ENCODE measurements at places on chromosomes 2 and 18. TPM values are rescaled to one million over a fixed set of nuclear protein-coding genes. Genes with fewer than 3 reads are reported as not detected.
A peak's percentile ranks its signal among the peaks of the same experiment; 100 is the strongest.

- DNase-seq: no peak
These were observed 61.6 kb upstream of the LINC00305 start for GRCh38 chr18:64210401-64210949.

DNA sequence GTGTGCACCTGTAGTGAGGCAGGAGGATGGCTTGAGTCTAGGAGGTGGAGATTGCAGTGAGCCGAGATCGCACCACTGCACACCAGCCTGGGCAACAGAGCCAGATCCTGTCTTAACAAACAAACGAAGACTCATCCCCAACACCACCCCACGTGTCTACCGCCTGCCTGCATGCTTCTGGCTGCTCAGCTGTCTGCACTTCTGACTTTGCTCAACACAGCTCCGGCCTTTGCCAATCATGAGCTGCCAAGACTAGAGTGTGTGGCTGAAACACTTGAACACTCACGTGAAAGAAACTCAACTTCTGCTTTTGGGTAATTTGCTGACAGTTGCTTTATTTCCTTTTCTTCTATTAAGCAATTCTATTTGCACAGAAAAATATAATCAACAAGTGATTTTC, 32.1 kb upstream of the SP3 start:
- DNase-seq: peak; percentile 89

- DNase-seq: peak; percentile 48
These were observed 14.9 kb downstream of the ANO7 start for GRCh38 chr2:241203218-241204009.

Gene RSAD2
- polyA plus RNA-seq: 3.0 TPM

Gene ASNSD1
- polyA plus RNA-seq: 36.1 TPM

Measured in right cardiac atrium (tissue), 5 donors.